Activated T-cell treated with anti-CD3 and anti-CD28 coated beads, Interleukin-2, amount 50 U/mL, for 72 hours (primary cell): ENCODE measurements at places on chromosomes 1 and 21. TPM values are rescaled to one million over a fixed set of nuclear protein-coding genes. Genes with fewer than 3 reads are reported as not detected.
A peak's percentile ranks its signal among the peaks of the same experiment; 100 is the strongest.

DNA sequence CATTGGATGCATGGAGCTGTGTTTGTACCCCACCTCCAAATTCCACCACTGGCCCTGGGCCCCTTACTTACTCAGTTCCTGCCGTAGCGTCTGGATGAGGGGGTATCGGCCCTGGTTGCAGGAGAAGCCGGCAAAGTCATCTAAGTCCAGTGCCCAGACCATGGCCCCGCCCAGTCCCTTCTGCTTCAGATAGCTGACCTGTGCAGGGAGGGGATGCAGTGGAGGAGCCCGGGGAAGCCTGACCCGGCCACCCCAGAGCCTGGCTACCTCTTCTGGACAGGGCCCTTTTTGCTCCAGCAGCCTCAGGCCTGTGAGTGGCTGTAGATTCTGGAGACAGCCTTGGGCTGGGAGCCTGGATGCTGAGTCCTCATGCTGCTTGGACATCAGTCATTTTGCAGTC, 11.8 kb downstream of the CHIT1 start:
- no peaks in the 10 kb centered on the region for H3K36me3 ChIP-seq
- H3K4me1 ChIP-seq: peaks cover 6% of the 10 kb centered on the region
- DNase-seq: no peak
- peaks cover 20% of the 10 kb centered on the region for H3K27me3 ChIP-seq
- H3K27ac ChIP-seq: no peak overlapping the region

GRCh38 chr21:42356046-42356445, 5.3 kb upstream of the TFF2 start:
- H3K4me1 ChIP-seq: peaks cover 4% of the 10 kb centered on the region
- no peak for DNase-seq
- no peak overlapping the region for H3K27ac ChIP-seq

The DNASE2B gene
- not detected for total RNA-seq

DNA sequence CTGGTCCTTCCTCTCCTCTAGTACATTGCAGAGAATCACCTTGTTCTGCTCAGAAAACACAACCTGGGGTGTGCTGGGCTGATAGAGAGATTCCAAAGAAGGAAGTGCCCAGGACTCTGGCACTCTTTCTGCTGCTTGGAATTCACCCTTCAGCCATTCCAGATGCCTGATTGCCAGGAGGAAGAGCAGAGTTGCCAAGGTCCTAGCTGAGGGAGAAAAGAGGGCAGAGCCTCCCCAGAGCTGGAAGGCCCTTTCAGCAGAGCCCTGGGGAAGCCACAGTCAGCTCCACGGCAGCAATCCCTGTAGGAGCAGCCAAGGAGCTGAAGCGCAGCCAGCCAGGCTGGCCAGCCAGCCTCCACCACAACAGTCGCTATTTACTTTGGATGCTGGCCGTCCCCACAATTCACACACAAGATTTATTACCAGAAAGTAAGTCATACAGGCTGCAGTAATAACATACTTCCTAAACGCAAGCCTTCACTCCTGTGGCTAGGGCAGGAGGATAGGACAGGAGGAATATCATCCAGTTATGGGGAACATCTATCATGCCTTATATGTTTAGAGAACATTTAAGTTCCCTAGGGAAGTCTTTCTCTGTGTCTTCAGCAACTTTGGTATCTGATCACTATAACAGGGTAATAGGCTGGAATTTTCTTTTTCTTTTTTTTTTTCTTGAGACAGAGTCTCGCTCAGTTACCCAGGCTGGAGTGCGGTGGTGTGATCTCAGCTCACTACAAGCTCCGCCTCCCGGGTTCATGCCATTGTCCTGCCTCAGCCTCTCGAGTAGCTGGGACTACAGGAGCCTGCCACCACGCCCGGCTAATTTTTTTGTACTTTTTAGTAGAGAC, 36.6 kb upstream of the SLC44A3 start:
- no peak overlapping the region for H3K27ac ChIP-seq
- peaks cover 19% of the 10 kb centered on the region for H3K27me3 ChIP-seq
- no peak for DNase-seq
- H3K4me1 ChIP-seq: no peaks in the 10 kb centered on the region
- no peaks in the 10 kb centered on the region for H3K36me3 ChIP-seq

- no peak overlapping the region for H3K4me3 ChIP-seq
- no peaks in the 10 kb centered on the region for H3K36me3 ChIP-seq
- H3K4me1 ChIP-seq: no peaks in the 10 kb centered on the region
These were observed 103.7 kb upstream of the PDC start for GRCh38 chr1:186564582-186564981.

- H3K4me1 ChIP-seq: peaks cover 37% of the 10 kb centered on the region
- H3K27ac ChIP-seq: no peak overlapping the region
- DNase-seq: no peak
- H3K27me3 ChIP-seq: peaks cover 9% of the 10 kb centered on the region
- no peak overlapping the region for H3K4me3 ChIP-seq
These were observed 6.5 kb downstream of the NBL1 start for GRCh38 chr1:19650416-19651140.

DNA sequence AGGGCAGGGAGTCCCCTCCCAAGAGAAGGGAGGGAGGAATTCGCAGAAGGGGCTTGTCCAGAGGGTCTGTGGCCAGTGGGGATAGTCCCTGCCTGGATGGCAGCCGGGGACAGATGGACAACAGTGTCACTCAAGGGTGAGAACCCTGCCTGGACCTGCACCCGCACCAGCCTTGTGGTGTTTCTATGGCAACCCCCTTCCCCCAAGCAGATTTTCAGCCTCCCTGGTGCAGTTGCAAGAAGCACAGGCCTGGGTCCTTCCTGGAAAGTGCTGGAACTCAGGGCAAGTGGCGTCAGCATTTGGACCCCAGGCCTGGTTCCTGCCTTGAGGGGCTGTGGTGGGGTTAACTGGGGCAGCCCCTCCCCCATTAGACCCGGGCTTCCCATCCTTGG, 83.8 kb upstream of the ACTL8 start:
- no peak overlapping the region for H3K4me3 ChIP-seq
- no peaks in the 10 kb centered on the region for H3K4me1 ChIP-seq

- DNase-seq: no peak
- no peaks in the 10 kb centered on the region for H3K36me3 ChIP-seq
- H3K27ac ChIP-seq: no peak overlapping the region
- no peaks in the 10 kb centered on the region for H3K4me1 ChIP-seq
- no peaks in the 10 kb centered on the region for H3K27me3 ChIP-seq
These were observed 88.1 kb downstream of the UCK2 start for GRCh38 chr1:165915480-165915879.

The ELK4 gene
- total RNA-seq: 72.8 TPM

- DNase-seq: no peak
- no peaks in the 10 kb centered on the region for H3K27me3 ChIP-seq
- H3K27ac ChIP-seq: peak overlapping the region; percentile 84
- peak overlapping the region; percentile 40 for H3K4me3 ChIP-seq
- H3K4me1 ChIP-seq: peaks cover 89% of the 10 kb centered on the region
These were observed 28.5 kb downstream of the LRRC8B start for GRCh38 chr1:89553157-89553556.

GRCh38 chr1:217091561-217091960, 368.3 kb upstream of the ESRRG start:
- DNase-seq: no peak
- H3K27me3 ChIP-seq: peaks cover 43% of the 10 kb centered on the region
- no peaks in the 10 kb centered on the region for H3K4me1 ChIP-seq
- no peak overlapping the region for H3K27ac ChIP-seq
- no peaks in the 10 kb centered on the region for H3K36me3 ChIP-seq
- H3K4me3 ChIP-seq: no peak overlapping the region

GRCh38 chr1:26094677-26095383, 16.8 kb upstream of the PDIK1L start:
- no peaks in the 10 kb centered on the region for H3K36me3 ChIP-seq
- H3K4me1 ChIP-seq: peaks cover 7% of the 10 kb centered on the region
- no peak overlapping the region for H3K27ac ChIP-seq

DNA sequence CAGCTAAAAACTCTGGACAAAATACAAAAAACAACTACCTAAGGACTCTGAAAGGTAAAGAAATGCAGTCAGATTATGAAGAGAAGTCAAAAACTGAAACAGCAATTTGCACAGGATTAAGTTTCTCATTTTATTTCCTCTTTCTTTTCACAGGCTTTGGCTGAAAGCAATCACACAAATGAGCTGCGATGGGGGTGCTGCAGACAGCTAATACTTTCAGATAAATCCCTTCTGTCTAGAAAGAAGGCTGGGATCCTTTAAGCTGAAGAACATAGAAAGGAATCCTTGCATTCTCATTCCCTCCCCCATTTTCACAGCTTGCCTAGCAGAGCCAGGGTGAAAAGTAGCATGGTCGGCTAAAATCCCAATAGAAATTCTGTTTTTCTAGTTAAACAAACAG, 32.0 kb upstream of the PRDX6 start:
- H3K27ac ChIP-seq: peak overlapping the region; percentile 9
- no peak for DNase-seq
- H3K4me1 ChIP-seq: peaks cover 25% of the 10 kb centered on the region
- no peaks in the 10 kb centered on the region for H3K27me3 ChIP-seq

The SLC5A9 gene
- total RNA-seq: not detected

- no peak overlapping the region for H3K4me3 ChIP-seq
- no peaks in the 10 kb centered on the region for H3K4me1 ChIP-seq
- no peak overlapping the region for H3K27ac ChIP-seq
- H3K36me3 ChIP-seq: no peaks in the 10 kb centered on the region
These were observed 25.5 kb downstream of the CAPN9 start for GRCh38 chr1:230772457-230773395.

DNA sequence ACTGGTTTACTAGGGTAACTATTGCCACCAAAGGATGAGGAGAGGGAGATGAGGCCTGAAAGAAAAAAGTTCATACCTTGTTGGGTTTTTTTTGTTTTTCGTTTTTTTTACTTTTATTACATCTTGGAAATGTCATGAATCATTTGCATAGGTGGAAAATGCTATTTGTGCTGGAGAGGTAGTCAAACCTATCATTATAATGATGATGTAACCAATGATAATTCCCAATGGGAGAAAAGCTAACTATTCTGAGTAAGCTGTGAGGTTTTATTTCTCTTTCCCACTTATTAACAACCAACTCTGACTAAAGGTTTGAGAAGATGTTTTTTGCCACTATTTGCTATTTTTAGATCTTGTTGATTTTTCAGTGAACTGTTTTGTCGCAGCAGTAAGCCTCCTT, 29.0 kb downstream of the SH3GLB1 start:
- no peak for DNase-seq
- no peaks in the 10 kb centered on the region for H3K27me3 ChIP-seq
- H3K4me3 ChIP-seq: no peak overlapping the region
- H3K27ac ChIP-seq: no peak overlapping the region

DNA sequence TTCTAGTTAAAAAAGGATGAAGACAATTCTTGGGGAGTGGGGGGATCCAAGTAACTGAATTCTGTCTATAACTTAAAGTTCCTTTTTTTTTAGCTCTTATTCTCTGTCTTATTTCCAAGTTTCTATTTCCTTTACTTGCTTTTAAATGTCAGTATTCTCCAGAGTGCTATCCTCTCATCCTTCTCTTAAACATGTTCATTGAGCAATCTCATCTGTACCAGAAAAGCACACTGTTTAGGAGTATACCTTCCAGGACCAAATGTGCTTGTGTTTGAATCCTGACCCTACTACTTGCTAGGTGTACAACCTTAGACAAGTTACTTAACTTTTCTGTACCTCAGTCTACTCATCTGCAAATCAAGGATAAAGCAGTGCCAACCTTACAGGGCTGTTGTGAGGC, 50.1 kb downstream of the AKT3 start:
- peak overlapping the region; percentile 3 for H3K27ac ChIP-seq
- peaks cover 8% of the 10 kb centered on the region for H3K36me3 ChIP-seq
- H3K4me3 ChIP-seq: no peak overlapping the region
- peaks cover 36% of the 10 kb centered on the region for H3K4me1 ChIP-seq

DNA sequence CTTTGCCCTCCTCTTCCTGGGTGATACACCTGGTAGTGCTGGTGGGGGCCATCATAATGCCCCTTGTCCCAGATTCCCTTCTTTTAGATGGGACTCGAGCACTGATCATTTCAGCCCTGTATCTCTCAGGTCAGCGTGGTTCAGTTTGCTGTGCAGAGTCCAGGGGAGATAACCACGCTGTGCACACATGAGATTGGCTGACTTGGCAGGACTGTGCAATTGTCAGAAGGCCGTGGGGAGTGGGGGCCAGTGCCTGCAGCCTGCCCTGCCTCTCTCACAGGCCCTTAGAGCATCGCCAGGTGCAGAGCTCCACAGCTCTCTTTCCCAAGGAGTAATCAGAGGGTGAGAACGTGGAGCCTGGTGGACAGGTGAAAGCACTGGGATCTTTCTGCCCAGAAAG, 15.2 kb downstream of the EPHX1 start:
- no peaks in the 10 kb centered on the region for H3K36me3 ChIP-seq
- no peaks in the 10 kb centered on the region for H3K27me3 ChIP-seq
- no peak overlapping the region for H3K27ac ChIP-seq
- H3K4me1 ChIP-seq: no peaks in the 10 kb centered on the region
- DNase-seq: no peak

The SLC30A2 gene
- not detected for total RNA-seq

The CASQ1 gene
- total RNA-seq: not detected

GRCh38 chr1:170032531-170033280, 41.8 kb downstream of the KIFAP3 start:
- H3K27me3 ChIP-seq: no peaks in the 10 kb centered on the region
- no peaks in the 10 kb centered on the region for H3K4me1 ChIP-seq
- DNase-seq: no peak
